ENCODE measurements at places on chromosomes 7 and 10.

DNA sequence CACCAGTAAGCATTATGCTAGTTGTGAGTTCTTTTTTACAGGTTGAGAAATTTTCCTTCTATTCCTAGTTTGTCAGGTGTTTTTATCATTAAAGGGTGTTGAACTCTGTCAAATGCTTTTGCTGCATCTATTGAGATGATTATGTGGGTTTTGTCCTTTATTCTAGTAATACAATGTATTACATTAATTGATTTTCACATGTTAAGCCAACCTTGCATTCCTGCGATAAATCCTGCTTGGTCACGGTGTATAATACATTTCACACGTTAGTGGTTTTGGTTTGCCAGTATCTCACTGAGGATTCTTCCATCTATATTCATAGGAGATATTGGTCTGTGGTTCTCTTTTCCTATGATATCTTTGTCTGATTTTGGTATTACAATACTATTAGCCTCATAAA lies 136.0 kb downstream of the UBE2H start:
- no peak for DNase-seq

- DNase-seq = no peak
Observed at GRCh38 chr10:4136121-4136520, 351.1 kb upstream of the KLF6 start.

DNA sequence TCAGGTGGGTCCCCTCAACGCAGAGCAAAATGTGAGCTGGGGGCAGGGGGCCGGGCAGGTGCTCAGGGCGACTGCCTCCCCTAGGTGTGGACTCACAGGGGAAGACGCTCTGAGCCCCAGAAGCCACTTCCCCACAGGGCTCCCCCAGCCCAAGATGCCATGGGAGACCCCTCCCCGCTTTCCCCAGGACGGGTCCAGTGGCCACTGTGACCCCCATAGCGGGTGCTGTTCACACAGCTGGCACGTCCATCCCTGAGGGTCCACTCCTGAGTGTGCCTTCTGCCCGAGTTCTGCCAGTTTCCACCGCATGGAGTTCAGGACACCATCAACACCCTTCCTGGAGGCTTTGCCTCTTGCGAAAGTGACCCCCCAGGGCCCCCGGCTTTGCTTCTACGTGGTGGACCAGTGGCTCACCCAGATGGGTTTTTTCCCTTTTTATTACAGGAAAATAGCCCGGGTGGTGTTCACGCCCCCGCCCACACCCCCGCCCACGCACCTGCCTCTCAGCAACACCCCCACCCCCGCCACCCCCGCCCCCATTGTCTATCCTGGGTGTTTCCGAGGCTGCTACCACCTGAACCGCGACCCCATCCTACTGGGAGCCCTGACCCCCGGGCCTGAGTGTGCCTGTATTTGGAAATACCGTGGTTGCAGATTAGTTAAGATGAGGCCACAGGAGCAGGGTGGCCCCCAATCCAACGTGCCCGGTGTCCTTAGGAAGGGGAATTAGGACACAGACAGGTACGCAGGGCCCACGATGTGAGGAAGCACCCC lies 32.0 kb downstream of the ADAP1 start:
- DNase-seq = peak; percentile 12

DNA sequence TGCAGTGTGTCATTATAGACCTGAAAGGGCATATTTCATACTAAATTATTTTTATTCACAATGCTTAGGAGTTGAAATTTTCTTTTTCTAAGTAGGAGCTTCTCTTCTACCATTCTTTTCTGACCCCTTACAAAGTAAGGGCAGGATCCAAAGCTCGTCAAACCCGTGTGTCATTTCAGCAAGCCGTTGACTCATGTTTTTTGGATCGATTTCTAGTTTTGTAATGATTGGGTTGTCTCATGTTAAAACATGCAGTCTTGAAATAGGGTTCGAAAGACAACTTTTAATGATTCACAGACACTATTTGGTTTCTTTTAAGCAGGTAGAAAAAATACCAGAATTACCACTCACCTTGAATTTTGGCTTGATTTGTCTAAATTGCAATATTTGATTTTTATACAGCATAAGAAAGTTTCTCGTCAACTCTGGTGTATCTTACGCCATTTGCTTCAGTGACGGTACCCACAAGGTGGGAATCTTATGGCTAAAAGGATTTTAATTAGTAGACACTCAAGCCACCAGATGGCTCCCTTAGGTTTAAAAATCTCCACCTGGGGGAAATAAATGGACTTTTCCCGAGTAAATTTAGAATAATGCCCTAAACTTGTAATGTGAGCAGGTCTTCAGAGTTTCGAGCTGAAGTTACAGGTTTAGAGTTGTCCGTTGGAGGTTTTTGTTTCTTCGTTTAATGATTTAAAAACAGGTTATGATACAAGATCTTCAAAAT lies 283.4 kb downstream of the CCDC3 start:
- no peak for DNase-seq

DNA sequence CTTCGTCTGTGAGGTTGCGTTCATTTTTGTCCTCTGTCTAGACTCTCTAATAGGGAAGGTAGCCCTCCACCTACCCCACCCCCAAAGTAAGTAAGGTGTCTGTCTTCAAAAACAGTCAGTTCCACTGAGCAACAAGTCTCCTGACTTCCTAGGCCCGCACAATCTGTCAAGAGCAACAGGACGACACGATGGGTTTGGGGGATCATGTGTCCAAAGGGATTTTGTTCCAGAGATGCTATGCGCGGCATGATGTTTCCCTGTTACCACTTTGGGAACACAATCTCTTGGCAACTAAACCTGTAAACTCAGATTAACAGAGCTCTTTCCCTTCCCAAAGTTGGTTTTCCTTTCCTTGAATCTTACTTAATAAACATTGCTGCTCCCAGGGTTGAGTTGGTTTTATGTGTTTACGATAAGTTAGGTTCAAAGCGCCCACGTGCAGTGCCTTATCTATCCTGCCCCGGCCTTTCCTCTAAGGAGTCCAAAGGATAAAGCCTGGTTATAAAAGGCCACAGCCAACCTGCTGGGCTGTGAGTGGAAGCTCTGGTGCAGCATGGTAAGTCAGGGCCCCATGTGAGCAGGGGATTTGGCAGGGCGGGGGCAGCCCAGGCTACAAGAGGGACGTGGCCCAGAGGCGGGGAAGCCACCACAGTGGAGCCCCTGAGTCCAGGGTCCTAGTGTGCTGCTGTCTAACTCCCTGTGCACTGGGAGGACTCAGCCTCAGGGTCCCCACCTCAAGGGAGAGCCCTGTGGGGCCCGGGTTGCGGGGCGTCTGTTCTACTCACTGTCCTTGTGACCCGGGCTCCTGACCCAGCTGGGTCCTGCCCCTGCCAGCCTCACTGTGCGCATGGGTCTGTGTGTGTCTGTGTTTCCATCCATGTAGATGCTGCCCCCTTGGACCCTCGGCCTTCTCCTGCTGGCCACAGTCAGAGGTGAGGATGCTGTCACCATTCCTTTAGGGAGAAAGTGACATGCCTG lies at the start of gene PNLIPRP2:
TSS of gene PNLIPRP2 (plus strand) at position 531 of the 978 bp plus-strand sequence.
- DNase-seq = no peak

DNA sequence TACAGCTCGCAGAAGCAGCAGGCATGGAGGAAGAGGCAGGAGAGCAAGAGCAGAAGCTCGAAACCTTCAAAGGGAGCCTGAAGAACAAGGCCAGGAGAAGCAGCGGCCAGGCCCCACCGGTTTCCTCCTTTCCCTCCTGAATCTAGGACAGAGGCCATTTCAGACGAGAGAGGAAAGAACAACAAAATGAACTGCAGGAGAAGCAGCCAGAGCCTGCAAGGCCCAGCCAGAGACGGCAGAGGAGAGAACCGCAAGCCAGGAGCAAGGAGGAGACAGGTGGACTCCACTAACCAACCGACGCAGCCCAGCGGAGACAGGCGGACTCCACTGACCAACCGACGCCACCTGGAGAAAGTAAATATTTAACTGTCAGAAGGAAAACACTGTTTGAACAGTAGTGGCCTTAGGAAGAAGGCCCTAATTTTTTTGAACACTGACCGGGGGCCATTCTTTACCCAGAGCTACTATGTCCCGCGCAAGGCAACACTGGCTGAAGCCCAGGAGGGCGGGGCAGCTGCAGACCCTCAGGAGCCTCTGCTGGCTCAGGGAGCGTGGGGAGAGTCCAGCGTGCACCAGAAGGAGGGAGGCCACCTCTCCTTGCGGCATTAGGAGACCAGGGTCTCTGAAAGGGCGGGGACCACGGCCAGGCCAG lies 559.2 kb downstream of the PTPRN2 start:
- DNase-seq = no peak

DNA sequence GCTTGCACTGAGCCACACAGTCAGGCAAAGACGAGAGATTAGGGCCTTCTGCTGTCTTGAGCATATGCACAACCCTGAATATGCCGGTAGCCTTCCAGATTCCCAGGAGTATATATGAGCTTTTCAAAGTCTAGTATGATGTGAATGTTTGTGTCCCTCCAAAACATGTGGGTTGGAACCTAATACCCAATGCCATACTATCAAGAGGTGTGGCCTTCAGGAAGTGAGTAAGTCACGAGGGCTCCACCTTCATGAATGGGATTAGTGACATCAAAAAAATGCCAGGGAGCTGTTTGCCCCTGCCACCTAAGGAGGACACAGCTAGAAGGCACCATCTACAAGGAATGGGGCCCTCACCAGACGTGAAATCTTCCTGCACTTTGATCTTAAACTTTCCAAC lies 105.2 kb downstream of the CH25H start:
- no peak for DNase-seq

DNA sequence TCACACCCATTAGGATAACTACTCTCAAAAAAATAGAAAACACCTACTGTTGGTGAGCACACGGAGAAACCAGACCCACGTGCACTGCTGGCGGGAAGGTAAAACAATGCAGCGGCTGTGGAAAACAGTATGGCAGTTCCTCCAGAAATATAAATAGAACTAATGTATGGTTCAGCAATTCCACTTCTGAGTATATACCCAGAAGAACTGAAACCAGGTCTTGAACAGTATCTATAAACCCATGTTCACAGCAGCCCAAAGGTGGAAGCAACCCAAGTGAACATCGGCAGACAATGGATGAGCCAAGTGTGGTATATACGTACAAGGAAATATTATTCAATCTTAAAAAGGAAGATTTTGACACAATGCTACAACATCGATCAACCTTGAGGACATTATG lies 164.7 kb downstream of the ZMYND11 start:
- no peak for DNase-seq

DNA sequence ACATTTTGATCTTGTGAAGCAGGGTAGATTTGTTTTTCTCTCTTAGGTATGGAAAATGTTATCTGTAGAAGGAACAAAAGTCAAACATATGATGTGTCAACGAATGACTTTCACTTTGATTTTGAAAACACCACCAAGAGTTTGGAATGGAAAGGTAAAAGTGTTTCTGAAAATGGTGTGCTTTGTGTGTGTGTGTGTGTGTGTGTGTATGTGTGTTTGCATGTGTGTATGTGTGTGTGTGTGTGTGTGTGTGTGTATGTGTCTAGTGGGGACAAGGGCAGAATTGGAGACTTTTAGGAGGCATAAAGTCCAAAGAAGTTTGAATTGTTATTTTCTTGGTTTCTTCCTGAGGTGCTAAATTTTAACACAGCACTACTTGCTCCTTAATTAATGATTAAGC lies 115.4 kb upstream of the PRKCQ start:
- no peak for DNase-seq

DNA sequence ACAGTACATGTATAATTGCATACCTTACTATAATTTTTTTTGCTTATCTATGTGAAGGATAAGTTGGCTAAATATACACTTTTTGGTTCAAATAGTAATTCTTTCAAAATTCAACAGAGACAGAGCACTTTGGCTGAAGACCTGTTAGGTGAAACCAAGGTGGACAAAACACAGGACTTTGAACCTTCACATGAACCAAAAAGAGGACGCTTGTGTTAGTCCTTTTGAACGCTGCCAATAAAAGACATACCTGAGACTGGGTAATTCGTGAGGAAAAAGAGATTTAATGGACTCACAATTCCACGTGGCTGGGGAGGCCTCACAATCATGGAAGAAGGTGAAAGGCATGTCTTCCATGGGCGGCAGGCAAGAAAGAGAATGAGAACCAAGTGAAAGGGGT lies 4.7 kb upstream of the AGMO start:
- no peak for DNase-seq

GRCh38 chr7:124989911-124990310 lies 60.3 kb upstream of the POT1 start:
- DNase-seq = no peak

GRCh38 chr10:22761569-22762220 lies 47.3 kb upstream of the PIP4K2A start:
- no peak for DNase-seq

GRCh38 chr10:115033898-115034297 lies 59.3 kb upstream of the ATRNL1 start:
- DNase-seq = no peak

DNA sequence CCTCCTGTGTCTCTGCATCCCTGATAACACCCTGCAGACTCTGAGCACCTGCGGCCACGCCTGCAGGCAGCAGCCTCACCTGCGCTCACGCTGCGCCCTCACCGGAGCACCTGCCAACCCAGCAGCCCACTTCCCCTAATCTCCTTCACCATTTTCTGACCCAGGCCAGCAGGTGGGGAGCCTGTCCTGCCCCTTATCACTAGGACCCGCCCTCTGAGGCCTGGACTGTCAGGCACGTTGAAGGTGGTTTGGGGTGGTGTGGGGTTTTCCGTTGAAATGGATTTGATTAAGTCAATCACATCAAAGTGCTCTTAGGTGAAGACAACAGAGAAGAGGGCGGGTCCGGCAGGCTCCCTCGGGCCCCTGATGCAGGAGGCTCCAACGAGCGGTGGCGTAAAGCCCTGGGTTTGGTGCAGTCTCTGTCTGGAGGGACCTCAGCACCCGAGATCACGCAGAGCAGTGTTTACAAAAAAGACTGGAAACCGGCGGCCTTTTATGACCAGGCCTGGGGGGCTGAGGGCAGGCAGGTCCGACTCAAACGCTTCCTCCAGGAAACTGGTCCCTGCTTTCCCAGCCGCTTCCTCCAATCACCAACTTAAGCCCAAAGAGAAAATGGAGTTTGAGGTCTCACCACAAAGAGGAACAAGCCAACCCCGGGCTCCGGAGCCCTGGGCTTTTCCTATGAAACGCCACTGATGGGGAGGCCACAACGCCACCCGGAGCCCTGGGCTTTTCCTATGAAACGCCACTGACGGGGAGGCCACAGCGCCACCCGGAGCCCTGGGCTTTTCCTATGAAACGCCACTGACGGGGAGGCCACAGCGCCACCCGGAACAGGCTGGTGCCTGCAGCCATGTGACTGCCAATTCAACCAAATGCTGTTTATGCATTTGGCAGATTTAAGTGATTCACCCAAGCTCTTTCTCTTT lies 45.5 kb downstream of the DPYSL4 start:
- DNase-seq = no peak

DNA sequence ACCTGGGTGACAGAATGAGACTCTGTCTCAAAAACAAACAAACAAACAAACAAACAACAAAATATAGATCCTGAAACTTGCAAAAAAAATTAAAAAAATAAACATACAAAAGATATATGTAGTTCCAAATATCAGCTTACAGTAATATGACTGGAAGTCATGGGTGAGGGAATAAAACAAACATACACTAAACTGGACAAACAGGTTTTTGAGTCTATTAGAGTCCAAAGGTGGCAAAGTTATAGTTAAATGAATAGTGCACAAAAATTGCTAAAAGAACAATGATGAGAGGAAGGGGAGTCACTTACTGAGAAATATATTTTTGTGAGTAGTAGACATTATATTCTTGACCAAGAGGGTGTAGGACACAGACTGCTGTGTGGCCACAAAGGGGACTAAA lies 16.7 kb upstream of the RSBN1L start:
- no peak for DNase-seq
